ENCODE measurements at places on chromosomes 12 and 14. TPM values are rescaled to one million over a fixed set of nuclear protein-coding genes. Genes with fewer than 3 reads are reported as not detected.

AGAP2 gene
- polyA plus RNA-seq = 1.1 TPM

DCAF11 gene
- 59.5 TPM for polyA plus RNA-seq

ADCY4 gene
- polyA plus RNA-seq = 37.3 TPM

CLEC1B gene
- polyA plus RNA-seq = 1.3 TPM

SLC38A4 gene
- polyA plus RNA-seq = 6.4 TPM

LMNTD1 gene
- polyA plus RNA-seq = 0.14 TPM

ACTN1 gene
- polyA plus RNA-seq = 144 TPM

Data from right lung (tissue), 10 donors.